T1000 (cell line): ENCODE measurements at places on chromosomes 2 and 18.
A peak's percentile ranks its signal among the peaks of the same experiment; 100 is the strongest.

- DNase-seq, result no peak
Observed at GRCh38 chr18:63264871-63265270, 54.7 kb downstream of the BCL2 start.

DNA sequence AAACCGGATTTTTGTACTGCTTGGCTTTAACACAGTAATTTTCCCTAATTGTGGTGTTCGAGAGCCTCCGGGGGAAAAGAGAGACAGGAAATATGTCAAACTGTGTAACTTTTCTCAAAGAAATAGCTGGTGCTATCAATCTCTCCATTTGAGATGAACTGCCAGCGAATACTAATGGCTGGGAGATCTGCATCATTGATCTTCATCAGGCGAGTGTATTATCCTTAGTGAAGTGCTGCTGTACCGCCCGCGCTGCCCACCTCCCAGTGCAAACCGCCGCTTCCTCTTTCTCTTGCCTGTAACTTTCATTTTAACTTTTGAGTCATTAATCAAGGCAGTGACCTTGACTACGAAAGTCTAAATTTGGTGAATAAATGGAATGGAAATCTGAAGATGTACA is 246.1 kb upstream of the ST6GAL2 start:
- no peak for DNase-seq

- no peak for DNase-seq
Observed at GRCh38 chr18:59063912-59064311, 75.8 kb upstream of the SEC11C start.

GRCh38 chr18:78429127-78430108 is 550.2 kb upstream of the SALL3 start:
- no peak for DNase-seq

DNA sequence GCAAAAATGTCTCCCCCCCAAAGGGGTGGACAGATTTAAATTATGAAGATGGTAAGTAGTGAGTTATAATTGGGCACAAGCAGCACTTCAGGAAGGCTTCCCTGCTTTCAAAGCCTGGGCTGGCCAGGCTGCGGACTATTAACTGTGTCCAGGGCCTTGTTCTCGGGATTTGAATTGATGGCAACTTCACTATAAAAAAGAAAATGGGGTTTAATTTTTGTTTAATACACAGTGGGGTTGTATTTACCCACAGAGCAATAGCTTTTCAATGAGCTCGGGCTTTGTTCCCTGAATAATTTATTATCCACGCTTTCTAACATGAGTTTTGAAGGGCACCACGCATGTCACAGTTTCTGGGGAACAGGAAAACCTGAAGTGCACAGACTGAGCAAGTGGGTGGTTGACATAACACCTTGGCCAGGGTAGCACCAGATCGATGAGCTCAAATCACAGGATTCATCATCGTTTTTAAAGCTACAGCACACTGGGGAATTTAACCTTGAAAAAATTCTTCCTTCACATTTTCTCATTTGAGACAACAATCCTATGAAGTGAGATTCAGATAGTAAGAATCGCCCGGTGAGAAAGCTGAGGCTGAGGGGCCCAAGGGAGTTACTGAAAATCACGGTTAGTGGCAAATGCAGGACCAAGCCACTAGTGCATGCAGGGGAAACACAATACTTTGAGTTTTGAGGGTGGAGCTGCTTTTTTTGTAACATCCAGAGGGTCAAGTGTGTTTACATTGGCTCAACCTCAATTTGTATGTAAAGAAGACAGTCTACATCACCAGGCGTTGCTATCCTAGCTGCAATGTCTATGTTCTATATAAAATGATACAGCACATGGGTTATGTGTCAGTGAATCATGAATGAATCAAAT is 28.9 kb upstream of the LMAN1 start:
- DNase-seq, result no peak

DNA sequence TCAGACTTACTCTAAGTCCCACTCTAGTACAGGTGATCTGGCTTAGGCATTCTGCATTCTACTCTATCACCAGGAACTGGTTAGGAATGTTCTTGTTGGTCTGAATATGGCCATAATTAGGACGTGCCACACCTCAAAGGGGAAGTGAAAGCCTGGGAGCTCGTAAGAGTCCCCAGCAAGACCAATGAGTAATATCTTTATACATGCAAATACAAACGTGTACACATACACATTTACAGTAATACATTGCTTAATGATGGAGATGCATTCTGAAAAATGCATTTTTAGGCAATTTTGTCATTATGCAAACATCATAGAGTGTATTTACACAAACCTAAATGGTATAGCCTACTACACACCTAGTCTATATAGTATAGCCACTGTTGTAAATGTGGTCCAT is 19.5 kb upstream of the ERCC3 start:
- DNase-seq, result no peak

GRCh38 chr18:31097666-31098065 is 4.6 kb downstream of the DSC2 start:
- no peak for DNase-seq

DNA sequence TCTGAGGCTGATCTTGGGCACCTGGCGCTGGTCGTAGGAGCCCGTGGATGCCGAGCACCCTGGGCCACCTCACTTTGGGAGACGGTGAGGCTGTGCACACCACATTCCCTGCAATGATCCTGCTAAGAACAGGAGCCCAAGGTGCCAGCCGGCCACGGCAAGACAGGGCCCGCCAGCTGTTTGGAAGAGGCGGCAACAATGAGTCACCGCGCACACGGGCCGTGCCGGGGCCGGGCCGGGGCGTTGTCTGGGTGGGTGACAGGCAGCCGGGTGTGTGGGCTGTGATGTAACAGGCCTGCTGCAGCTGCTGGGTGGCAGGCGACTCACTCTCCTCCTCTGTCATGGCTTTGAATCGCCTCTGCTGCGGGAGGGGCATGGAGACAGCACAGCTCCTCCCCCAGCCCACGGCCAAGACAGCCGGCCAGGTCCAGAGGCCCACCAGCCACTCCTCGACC is 49.7 kb upstream of the ODC1 start:
- peak; percentile 80 for DNase-seq

- DNase-seq, result no peak
Observed at GRCh38 chr18:37084912-37085311, 256.0 kb downstream of the KIAA1328 start.

- DNase-seq, result no peak
Observed at GRCh38 chr2:17680119-17680518, 73.5 kb downstream of the SMC6 start.

DNA sequence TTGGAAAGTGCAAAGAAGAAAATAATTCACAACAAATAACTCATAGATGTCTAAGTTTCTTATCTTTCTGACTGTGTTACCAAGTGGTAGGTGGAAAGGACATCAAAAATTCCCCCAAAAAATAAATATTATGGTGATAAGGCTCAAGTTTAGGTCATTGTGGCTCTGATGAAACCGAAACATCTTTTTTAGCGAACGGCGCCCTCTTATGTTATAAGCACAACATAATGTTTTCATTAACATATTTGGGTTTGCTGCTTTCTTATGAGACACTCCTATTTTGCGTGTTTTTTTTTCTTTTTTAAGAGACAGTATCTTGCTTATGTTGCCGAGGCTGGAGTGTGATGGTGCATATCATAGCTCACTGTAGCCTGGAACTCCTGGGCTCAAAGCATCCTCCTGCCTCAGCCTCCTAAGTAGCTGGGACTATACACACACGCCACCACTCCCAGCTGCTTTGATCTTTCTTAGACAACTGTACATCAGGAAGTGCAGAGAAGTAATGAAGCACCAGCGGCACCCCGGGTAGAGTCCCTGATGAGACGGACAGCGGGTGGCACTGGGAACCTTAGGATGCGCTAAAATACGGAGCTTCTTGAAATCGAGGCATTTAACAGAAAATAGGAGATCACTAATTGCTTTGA is 38.5 kb upstream of the SLC35G4 start:
- DNase-seq, result no peak

- DNase-seq, result no peak
Observed at GRCh38 chr2:161135951-161136593, 24.2 kb upstream of the TANK start.

- no peak for DNase-seq
Observed at GRCh38 chr18:62788876-62789275, 73.5 kb downstream of the PHLPP1 start.

DNA sequence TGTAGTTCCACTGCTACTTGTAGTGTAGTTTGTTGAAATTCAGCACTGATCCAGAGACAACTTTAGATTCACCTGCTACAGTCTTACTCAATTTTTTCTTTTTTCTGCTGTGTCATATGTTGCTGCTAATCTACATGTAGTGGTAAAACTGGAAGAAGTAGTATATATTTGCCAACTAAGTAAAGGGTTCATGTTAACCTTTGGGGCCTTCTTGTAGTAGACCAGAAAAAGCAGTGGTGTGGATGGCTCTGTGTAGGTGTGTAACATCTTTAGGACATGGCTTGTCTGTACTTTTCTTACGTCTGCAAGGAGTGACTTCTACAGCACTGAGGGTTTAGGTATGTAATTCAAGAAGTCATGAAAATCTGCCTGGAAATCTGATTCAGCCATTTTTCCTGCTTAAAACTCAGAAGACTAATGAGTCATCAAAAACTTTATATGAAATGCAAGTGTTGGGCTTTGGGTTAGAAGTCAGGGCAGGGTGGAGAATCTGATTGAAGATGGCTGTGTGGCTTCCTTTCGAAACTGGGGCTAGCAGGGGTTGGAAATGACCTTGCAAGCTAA is 8.4 kb downstream of the PTPRM start:
- DNase-seq, result no peak

GRCh38 chr2:75241696-75242095 is 42.4 kb upstream of the TACR1 start:
- no peak for DNase-seq

DNA sequence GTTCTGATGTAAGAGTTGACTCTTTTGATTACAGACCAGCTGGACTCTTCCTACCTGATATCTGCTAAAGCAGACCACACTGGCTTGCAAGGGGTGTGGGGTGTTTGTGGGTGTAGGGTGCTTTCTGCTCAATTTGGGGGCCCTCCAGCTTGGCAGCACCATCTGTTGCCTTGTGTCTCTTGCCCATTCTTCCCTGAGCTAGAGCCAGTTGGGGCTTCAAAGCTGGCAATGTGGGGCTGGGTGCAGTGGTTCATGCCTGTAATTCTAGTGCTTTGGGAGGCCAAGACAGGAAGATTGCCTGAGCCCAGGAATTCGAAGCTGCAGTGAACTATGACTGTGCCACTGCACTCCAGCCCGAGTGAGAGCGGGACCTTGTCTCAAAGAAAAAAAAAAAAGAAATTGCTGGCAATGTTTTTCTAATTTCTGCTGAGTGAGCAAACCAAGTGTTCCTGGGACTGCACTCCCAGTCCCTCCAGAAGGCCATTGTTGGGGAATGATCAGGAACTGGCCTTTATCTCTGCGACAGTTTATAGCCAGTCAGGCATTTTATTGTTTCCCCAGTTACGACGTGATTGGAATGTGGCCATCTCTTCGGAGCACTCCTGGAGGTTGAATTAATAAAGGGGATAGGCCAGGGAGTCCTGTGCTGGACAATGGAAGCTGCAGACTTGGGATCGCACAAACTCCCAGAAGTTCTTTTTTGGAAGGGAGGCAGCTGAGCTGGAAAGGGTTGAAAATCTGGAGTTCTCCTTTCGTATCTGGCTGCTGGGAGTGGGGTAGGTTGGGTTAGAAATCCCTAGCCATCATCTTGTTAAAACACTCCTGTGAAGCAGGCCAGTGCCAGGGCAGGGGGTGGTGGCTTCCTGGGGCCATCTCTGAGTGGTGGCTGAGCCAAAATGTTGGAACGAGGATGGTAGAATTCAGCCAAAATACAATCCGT is 57.2 kb downstream of the LIPG start:
- no peak for DNase-seq

DNA sequence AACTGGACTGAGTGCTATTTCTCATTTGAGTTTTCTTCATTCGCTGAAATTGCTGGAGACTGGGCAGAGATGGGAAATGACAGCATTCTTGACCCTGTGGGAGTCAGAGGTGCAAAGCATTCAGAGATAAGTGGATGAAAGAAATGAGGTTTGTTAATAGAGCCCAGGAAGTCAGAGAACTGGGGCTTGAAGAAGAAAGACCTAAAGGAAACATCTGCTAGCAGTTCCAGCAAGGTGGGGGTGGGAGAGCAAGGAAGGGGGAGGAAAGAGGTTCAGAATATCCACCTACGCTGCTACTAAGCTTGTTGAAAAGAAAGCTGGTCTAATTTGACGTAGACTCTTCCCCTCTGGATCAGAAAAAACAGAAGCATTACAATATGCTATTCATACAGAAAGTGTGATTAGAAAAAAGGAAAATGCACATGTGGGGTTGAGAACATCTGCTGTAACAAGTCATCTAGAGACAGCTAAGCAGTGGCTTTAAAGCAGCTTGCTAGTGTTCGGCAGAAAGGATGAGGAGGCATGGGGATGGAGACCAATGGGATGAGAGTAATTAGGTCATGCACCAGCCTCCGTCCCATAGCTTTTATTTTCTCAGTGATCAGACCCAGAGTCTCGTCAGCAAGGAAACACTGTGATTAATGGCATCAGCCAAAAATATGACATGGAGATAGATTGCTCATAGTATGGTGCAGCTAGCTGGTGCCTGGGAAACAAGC is 29.7 kb downstream of the NAB1 start:
- DNase-seq, result no peak

DNA sequence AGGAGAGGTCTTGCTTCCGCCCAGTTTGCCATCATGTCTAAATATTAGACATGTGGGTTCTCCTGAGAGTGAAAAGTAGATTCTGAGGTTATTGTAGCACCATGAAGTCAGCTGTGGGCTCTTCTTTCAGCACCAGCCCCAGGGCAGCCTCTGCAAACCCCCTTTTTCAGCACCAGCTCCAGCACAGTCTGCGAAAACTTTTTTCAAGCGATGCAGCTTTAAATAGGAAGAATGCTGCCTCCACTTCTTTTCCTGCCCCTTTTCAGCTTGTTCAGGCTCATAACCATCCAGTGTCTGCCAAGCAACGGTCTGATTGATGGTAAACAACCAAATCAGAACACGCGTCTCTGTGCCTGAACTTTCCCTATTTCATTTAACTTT is at the start of gene COL5A2:
TSS of gene COL5A2 (minus strand) at position 192 of the 381 bp plus-strand sequence. CDS start at position 35, 157 bp downstream.
- DNase-seq, result peak; percentile 60

DNA sequence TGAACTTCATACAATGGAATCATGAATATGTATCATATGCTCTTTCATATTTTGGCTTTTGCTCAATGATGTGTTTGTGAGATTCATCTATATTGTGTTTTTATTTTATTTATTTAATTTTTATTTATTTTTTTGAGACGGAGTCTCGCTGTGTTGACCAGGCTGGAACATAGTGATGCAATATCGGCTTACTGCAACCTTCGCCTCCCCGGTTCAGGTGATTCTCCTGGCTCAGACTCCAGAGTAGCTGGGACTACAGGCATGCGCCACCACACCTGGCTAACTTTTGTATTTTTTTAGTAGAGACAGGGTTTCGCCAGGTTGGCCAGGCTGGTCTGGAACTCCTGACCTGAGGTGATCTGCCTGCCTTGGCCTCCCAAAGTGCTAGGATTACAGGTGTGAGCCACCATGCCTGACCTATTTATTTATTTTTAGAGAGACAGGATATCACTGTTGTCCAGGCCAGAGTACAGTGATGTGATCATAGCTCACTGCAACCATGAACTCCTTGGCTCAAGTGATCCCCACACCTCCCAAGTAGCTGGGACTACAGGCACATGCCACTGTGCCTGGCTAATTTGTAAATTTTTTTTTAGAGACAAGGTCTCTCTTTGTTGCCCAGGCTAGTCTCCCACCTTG is 74.5 kb downstream of the TET3 start:
- DNase-seq, result no peak

- no peak for DNase-seq
Observed at GRCh38 chr2:54577944-54578647, 122.0 kb downstream of the SPTBN1 start.

- peak; percentile 51 for DNase-seq
Observed at GRCh38 chr2:229675569-229675968, 38.8 kb downstream of the DNER start.
